ENCODE measurements at places on chromosomes 6 and 20.
A peak's percentile ranks its signal among the peaks of the same experiment; 100 is the strongest.

- no peak for DNase-seq
Measured at GRCh38 chr6:126385536-126385935, 45.6 kb downstream of the CENPW start.

- no peak for DNase-seq
Measured at GRCh38 chr6:42368181-42368580, 83.5 kb downstream of the TRERF1 start.

DNA sequence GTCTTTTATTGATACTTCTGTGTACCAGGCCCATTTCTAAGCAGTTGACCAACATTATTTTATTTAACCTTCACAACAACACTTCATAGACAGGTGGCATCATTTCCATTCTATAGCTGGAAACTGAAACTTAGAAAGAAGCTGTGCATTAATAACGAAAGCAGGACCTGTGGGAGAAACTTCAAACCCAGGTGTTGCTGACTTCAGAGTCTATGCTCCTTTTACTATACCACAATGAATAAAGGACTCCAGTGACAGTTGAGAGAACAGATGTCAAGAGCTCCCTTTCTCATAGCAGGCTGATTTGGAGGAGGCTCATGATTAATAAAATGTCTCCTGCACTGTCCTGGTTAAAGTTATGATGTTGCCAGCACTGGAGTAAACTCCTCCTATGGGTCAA, 56.6 kb upstream of the POU3F2 start:
- no peak for DNase-seq

- DNase-seq: no peak
Measured at GRCh38 chr6:43717389-43717788, 29.8 kb upstream of the MRPS18A start.

- DNase-seq: peak; percentile 92
Measured at GRCh38 chr20:4014031-4014474, 1.3 kb downstream of the RNF24 start.

- DNase-seq: no peak
Measured at GRCh38 chr6:40722553-40723258, 135.5 kb upstream of the LRFN2 start.

- peak; percentile 82 for DNase-seq
Measured at GRCh38 chr20:6142348-6142993, 19.6 kb upstream of the FERMT1 start.

DNA sequence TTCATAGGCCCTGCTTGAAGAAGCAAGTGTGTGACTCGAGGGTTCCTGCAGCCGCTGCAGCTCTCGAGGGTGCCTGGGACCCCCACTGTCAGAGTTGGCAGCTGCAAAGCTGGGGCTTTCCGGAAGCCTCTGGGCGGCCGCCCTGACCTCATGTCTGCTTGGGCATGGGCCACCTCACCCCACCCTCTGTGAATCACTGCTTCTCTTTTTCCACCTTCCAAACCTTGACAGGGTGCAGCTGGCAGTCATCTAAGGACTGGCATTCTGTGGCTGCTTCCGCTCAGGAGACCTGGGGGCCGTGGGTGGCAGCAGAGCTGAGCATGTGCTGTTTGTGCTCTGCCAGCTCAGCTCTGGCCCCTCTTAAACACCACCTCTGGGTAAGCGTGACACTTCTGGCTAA, 32.0 kb downstream of the ERMARD start:
- DNase-seq: peak; percentile 20

DNA sequence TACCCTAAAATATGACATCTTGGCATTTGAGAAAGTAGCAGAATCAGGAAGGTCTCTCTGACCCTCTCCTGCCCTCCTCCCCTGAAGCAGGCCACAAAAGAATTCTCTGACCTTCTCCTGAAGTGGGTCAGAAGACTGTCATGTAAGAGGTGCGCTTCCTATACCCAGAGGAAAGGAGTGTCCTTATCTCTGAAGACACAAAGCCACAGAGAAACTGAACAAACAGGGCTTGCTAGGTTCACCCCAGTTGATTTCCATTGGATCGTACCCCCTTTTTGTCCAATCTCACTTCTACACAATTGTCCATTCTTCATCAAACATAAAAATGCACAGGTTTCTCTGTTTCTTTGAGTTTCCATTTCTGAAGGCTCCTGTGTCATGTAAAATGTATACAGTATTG, 272.0 kb upstream of the SOX4 start:
- no peak for DNase-seq

DNA sequence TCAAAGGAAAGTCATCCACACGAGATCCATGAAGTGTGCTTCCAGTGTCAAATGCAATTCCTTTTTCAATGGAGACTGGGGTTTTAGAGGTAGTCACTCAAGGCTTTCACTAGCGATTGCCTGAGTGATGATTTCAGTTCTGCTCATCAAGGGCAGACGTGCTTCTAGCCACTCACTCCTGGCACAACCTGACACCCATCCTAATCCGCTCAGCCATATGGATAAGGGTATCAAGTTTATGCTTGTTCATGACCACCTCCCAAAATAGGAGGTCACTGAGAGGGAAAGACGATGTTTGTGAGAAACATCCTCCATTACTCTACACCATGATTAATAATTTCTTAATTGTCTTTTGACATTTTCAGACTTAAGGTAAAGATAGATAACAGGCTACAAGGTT, 91.3 kb upstream of the HEY2 start:
- no peak for DNase-seq
